Epithelial cell of proximal tubule (primary cell): ENCODE measurements at places on chromosomes 3 and 15. TPM values are rescaled to one million over a fixed set of nuclear protein-coding genes. Genes with fewer than 3 reads are reported as not detected.

The HCN4 gene
- total RNA-seq, result 0.14 and 0.17 TPM in 2 replicates

The VIPR1 gene
- total RNA-seq, result 0.43 TPM in 1 of 2 replicates, not detected in the other

The KBTBD13 gene
- not detected in 2 replicates for total RNA-seq

The PAQR5 gene
- total RNA-seq, result 9.5 and 10.1 TPM in 2 replicates

The TERC gene
- 196 and 307 TPM in 2 replicates for total RNA-seq

The KAT2B gene
- total RNA-seq, result 3.6 and 5.1 TPM in 2 replicates

The CHST2 gene
- 1.4 and 2.2 TPM in 2 replicates for total RNA-seq

The CDC25A gene
- total RNA-seq, result 30.8 and 49.3 TPM in 2 replicates

The MCCC1 gene
- 12.0 and 26.0 TPM in 2 replicates for total RNA-seq

The RBPMS2 gene
- total RNA-seq, result 0.36 and 0.58 TPM in 2 replicates

The GOLGA6A gene
- not detected in 2 replicates for total RNA-seq

The SLC28A1 gene
- total RNA-seq, result not detected in 2 replicates

The SMCO1 gene
- total RNA-seq, result not detected in 2 replicates

The SLC38A3 gene
- not detected in 2 replicates for total RNA-seq

The MYLK gene
- 81.4 TPM in 2 replicates for total RNA-seq
